Activated naive CD8-positive, alpha-beta T cell treated with anti-CD3 and anti-CD28 coated beads for 36 hours (primary cell): ENCODE measurements at places on chromosomes 13 and 19.

- DNase-seq, result no peak
Observed at GRCh38 chr13:84455143-84455905, 573.0 kb upstream of the SLITRK1 start.

GRCh38 chr13:30561511-30561910 is 56.2 kb upstream of the USPL1 start:
- DNase-seq, result no peak

- DNase-seq, result no peak
Observed at GRCh38 chr19:13195678-13196077, 45.5 kb downstream of the IER2 start.

DNA sequence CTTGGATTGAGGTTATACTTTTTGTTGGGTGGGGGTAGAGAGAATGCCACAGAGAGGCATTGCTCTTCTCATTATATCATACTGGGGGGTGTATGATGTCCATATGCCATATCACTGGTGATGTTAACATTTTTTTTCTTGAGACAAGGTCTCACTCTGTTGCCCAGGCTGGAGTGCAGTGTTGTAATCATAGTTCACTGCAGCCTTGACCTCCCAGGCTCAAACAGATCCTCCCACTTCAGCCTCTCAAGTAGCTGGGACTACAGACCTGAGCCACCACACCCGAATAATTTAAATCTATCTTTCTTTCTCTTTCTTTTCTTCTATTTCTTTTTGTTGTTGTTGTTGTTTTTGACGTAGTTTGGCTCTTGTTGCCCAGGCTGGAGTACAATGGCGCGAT is 4.9 kb upstream of the SNRNP70 start:
- DNase-seq, result no peak

DNA sequence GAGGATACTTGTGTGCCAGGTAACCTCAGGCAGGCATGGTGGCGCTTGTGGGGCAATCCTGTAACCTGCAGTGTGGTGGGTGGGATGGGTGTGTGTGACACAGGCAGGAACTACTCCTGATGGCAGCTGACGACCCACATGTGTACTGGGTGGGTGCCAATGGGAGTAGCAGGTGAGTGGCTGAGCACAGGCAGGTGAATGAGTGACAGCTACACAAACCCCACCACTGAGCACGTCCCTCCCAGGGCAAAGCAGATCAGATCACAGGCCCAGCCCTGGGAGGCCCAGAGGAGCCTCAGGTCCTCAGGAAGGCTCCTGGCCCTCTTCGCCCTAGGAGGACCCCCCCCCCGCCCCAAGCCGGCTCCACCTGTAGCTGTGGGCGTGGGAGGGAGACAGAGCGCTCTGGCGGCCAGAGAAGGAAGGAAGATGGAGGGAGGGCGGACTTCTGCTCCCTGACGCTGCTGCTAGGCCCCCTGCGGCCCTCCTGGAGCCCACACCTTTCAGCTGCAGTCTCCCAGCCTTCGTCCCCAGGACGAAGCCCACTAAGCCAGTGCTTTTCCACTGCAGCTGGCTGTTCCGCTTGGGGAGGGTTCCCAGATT is 1.3 kb upstream of the ZNF181 start:
- no peak for DNase-seq

GRCh38 chr19:51342631-51343569 is 961 bp upstream of the VSIG10L start:
- DNase-seq, result no peak

- no peak for DNase-seq
Observed at GRCh38 chr13:109494925-109495369, 291.4 kb downstream of the IRS2 start.

DNA sequence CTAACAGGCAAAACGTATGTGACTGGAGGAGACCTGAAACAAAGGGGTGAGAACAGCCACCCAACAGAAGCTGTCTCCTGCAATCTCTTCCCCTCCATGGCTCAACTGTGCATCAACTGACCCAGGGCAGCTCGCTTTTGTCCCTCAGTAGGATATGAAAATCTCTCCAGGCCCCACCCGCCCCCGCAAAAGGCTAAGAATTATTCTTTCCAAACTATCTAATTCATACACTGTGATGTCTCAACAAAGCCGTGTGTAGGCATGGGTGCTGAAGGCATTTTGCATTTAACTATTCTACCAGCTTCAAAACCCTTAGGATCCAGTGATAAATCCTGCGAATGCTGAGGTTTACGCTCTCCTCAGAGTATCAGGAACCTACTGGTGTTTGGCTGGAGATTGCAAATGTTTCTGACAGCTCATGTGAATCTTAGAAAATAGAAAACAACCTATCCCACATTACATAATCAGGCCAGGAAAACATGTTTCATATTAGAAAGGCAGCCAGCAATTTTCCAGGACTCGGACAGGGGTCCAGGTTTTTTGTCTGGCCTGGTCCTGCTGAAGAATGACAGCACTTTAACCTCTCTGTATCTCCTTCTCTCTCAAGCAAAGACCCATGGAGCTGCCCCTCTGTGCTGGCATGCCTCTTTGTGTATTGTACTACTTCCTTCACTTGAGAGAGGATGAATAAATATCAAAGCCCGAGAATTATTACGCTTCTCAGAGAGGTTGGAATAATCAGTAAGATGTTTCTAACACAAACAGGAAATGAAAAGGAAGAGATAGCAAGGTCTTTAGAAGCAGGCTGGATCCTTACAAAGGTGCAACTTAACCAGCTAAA is 17.3 kb downstream of the DHRS12 start:
- no peak for DNase-seq

DNA sequence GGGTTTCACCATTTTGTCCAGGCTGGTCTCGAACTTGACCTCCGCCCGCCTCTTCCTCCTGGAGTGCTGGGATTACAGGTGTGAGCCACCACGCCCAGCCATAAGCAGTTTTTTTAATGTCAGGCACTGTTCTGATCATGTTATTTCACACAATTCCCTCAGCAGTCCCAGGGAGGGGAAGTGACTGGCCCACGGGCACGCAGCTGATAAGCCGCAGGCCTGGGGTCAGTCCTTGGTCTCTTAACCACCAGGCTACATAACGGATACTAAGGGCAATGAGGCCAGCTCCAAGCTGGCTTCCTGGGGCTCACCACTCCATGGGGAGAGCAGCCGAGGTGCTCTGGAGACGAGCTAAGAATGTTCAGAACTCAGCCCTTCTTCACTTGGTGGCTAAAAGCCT is 13.5 kb downstream of the BRSK1 start:
- DNase-seq, result no peak
